CD4-positive, alpha-beta T cell treated with Interleukin-1 beta for 1 hour (primary cell): ENCODE measurements at places on chromosomes 6 and 20.

DNA sequence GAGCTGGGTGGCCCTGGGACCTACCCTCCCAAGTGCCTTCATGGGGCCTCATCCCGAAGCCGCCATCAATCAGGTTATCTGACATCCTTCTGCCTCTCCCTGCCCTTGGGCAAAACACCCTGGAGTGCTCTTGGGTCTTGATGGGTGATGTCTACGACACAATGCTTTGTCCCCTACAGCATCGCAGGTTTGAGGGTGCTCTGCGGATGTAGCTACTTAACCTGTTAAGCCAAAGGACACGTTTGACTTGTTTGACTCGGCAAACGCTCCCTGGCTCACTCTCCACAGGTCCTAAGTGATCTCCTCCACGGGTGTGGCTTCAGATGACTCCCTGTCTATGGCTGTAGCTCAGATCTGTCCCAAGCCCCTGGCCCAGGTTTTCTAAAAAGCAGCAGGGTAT lies 35.6 kb downstream of the TBC1D7 start:
- DNase-seq, result no peak

DNA sequence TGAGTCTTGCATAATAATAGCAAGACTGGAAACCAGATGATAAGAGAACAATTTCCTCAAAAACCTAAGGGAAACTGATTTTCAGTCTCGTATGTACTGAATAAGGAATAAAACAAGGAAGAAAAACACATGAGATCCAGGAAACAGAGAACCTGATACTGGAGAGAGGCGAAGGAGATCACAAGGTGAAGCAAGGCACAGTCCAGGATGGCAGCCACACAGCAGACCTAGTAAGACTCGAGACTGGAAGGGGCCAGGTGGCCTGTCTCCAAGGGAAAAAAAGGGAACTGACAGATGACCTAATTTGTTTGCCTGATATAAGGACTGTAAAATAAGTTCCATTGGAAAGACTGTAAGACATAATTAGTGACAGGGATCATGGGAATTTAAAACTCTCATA lies 71.1 kb downstream of the TASP1 start:
- DNase-seq, result no peak

GRCh38 chr6:143539106-143539505 lies 27.6 kb upstream of the FUCA2 start:
- DNase-seq, result no peak

- DNase-seq, result no peak
Observed at GRCh38 chr6:3838992-3839867, 9.9 kb upstream of the FAM50B start.

- DNase-seq, result no peak
Observed at GRCh38 chr20:47007826-47008655, 113.4 kb downstream of the EYA2 start.

DNA sequence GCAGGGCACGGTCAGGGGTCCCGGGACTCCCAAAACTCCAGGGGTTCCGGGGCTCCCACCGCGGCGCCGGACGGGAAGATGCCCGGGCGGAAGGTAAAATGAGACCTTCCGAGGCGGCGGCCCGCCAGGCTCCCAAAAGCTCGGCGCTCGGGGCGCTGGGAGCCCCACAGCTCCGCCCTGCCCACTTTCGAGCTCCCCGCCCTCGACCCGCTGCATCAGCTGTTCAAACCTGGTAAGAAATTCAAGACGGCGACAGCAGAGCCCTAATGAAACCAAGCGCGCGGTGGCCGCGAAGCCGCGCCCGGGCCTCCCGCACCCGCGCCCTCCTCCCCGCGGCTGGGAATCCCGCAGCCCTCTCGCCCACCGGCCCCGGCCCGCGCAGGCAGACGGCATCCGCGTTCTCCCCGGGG lies 369 bp downstream of the SLC4A11 start:
- DNase-seq, result peak; percentile 30

DNA sequence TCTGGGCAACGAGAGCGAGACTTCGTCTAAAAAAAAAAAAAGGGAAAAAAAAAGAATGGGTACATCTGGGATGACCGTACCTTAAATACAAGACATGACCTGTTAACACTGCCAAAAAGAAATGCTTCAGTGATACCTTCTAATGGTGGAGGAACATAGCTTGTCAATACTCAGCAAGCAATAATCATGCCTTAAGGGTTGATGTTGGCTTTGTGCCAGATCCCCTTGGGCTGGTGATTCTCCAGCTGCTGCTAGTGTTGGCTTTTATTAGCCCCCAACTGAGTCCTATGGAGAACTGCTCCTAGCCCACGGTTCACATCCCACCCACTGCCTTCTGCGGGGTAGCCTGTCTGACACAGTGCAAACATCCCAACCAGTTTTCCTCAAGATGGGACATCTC lies 134.9 kb downstream of the PLCB1 start:
- no peak for DNase-seq

GRCh38 chr6:109308018-109308492 lies 74.2 kb downstream of the CD164 start:
- no peak for DNase-seq

DNA sequence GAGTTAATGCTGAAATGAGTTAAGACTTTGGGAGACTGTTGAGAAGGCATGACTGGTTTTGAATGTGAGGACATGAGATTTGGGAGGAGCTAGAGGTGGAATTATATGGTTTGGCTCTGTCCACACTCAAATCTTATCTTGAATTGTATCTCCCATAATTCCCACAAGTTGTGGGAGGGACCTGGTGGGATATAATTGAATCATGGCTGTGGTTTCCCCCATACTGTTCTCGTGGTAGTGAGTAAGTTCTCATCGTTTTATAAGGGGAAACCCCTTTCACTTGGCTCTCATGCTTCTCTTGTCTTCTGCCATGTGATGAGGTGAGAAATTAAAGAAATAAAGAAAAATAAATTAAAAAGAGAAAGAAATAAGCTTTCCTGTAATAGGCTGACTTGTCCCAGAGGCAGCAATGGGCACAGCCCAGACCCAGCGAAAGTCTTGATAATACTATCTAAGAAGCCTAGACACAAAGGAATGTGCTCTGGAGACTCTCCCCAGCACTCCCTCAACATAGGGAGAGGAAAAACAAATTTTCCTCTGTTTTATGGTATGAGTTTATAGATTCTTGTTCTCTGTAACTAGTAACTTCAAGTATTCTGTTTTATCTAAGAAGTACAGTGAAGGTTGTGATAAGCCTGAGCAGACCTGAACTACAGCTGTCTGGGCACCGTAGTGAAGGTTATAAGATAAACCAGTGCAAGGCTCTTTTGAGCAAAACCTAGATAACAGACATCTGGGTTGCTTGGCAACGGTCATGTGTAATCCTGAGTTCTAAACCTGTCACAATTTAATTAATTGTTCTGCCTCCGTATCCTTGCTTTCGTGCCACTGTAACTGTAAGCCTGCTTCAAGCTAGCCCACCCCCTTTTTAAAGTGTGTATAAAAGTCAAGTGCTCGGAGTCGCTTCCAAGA lies 88.9 kb upstream of the ECI2 start:
- no peak for DNase-seq

GRCh38 chr20:63330940-63331339 lies 30.2 kb downstream of the CHRNA4 start:
- DNase-seq, result no peak

DNA sequence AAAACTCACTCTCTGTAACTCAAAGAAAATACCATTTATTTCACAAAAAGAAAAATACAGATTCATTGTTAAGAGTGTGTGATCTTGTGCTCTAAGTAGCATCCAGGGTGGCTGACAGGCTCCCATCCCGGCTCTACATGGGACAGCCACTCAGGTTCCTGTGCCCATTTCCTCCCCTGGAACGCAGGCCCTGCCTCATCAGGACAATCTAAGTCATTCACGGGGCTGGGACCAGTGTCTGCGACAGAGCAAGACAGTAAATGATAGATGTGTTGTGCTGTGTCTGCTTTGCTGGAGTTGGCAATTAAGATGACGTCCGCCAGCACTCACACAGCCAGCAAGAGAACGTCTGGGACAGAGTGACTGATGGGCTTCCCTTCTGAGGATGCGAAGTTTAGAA lies 6.9 kb upstream of the FAM209A start:
- no peak for DNase-seq

DNA sequence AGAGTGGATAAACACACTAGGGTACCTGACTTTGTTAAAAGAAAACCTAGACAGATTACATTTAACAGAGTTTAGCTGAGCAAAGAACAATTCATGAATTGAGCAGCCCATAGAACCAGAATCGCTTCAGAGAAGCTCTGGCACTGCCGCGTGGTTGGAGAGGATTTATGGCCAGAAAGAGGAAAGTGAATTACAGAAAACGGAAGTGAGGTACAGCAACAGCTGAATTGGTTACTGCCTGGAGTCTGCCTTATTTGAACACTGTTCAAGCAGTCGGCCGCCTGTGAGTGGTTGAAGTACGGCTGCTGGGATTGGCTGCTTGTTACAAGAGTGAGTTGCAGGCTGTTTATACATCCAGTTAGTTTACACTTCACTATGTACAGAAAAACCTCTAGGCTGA lies 253.8 kb upstream of the CDYL start:
- no peak for DNase-seq

DNA sequence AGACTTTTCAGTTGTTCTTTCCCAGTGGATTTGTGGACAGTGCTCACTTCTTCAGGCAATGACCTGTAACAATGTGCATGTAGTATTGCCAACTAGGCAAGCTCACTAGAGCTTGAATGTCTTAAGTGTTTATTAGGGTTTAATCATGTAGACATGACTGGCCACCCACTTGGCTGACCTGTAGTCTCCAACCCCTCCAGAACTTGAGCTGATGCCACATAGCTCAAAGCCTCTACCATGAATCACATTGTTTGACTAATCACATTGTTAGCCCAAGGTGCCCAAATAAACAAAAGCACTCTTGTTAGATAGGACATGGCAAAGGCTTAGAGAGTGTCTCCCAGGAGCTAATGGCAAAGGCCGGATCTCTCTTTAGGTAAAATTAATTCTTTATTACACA lies 272.7 kb downstream of the GRIK2 start:
- no peak for DNase-seq

- peak; percentile 86 for DNase-seq
Observed at GRCh38 chr6:44064089-44064947, 62.9 kb downstream of the MRPL14 start.

GRCh38 chr6:132227904-132228303 lies 173.4 kb downstream of the MOXD1 start:
- no peak for DNase-seq

DNA sequence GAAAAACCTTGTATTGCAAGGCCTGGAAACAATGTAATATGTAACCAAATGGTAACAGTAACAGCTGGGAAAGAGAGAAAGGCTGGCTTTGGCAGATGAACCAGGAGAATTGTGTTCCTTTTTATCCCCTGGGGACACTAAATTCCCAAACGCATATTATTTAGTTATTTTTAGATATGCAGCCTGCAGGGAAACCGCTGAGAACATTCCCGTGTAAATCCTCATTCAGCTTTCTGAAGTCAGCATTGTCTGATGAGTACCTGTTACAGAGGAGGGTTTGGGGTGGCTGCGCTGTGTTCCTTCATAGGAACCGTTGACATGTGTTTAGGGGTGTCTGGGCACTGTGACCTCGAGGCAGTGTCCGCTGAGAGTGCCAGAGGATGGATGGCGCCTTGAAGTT lies 101.3 kb downstream of the SMOC2 start:
- no peak for DNase-seq

GRCh38 chr6:128605961-128606360 lies 85.6 kb upstream of the PTPRK start:
- DNase-seq, result no peak

- no peak for DNase-seq
Observed at GRCh38 chr6:5302220-5302946, 41.1 kb downstream of the FARS2 start.

DNA sequence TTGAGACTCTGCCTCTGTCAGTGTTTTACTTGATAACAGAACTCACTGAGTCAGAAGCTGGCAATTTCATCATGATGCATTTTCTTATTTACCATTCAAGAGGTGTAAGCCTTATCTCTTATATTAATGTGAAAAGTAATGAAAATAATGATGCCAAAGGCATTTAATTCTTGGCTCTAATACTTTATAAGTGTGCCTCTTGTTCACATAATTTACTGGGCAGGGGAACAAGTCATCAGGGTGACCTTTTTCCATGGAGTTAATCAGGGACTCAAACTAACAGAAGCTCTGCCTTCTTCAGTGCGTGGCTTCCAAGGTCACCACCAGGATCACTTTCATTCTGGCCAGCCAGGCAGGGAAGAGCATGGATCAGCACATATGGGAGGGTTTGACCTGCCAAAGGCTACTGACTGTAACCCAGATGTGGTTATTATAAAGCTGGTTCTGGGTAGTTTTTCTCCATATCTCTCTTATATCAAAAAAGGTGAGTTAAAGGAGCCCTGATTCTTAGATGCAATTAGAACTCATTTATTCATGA lies 5.2 kb upstream of the PLCB1 start:
- no peak for DNase-seq

DNA sequence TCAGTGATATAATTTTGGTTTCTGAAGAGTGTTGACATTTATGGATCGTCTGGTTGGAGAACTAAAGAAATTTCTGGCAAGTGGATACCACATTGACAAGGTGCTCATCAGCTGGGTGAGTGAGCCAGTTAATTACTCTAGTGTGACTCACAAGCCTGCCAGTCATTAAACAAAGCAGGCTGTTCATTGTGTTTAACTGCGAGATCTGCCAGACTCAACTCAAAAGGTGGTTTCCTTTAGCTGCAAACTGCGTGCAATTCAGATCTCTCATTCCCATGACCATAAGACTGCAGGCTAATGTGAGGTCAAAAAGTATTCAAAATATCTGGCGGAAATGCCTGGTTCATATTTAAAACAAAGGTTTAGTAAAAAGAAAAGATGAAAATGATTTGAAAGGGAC lies 32.5 kb upstream of the IYD start:
- DNase-seq, result no peak

DNA sequence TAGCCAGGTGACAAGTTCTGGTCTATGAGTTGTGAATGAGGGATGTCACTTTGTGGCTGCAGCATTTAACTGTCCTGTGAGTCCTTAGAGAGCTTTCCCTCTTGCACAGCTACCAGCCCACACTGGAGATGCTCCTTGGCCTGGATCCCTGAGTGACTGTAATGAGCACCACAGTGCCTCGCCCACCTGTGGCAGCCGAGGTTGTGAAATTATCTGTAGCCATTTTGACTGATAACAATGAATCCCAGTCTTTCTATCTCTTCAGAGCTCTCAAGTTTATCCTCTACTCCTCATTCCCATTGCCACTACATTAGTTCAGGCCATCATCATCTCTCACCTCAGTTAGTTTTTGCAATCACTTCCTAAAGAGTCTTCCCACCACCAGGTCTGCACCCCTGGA lies 41.3 kb upstream of the BEND3 start:
- no peak for DNase-seq
